Activated CD8-positive, alpha-beta memory T cell treated with anti-CD3 and anti-CD28 coated beads, Interleukin-2, amount 10 ng/mL, durations not matched to agents 7 days and 5 days (primary cell): ENCODE measurements at places on chromosomes 11 and 22. TPM values are rescaled to one million over a fixed set of nuclear protein-coding genes. Genes with fewer than 3 reads are reported as not detected.

DNA sequence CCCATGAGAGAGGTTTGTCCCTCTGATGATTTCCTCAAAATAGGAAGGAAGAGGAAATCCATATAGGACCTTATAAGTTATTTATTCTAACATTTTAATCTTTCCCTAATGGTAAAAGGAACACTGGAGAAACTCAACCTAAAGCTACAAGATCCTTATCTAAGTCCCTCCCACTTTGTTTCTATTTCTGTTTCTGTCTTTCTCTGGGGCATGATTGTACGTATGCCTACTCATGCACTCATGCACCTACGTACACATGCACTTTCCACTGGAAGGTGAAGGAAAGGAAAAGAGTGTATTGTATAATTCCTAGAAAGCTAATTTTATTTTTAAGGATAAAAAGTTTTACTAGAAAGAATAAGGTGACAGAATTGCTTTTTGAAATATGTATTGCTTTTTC, 125.0 kb downstream of the RAB38 start:
- no peak overlapping the region for H3K4me3 ChIP-seq
- H3K36me3 ChIP-seq: no peaks in the 10 kb centered on the region
- peaks cover 2% of the 10 kb centered on the region for H3K27me3 ChIP-seq
- no peak for DNase-seq

GRCh38 chr22:39446239-39446721, 10.5 kb upstream of the MGAT3 start:
- H3K4me1 ChIP-seq: peaks cover 39% of the 10 kb centered on the region
- no peak overlapping the region for H3K4me3 ChIP-seq
- H3K36me3 ChIP-seq: peaks cover 2% of the 10 kb centered on the region
- DNase-seq: no peak
- H3K27me3 ChIP-seq: peaks cover under 1% of the 10 kb centered on the region
- H3K27ac ChIP-seq: peak overlapping the region; percentile 91

DNA sequence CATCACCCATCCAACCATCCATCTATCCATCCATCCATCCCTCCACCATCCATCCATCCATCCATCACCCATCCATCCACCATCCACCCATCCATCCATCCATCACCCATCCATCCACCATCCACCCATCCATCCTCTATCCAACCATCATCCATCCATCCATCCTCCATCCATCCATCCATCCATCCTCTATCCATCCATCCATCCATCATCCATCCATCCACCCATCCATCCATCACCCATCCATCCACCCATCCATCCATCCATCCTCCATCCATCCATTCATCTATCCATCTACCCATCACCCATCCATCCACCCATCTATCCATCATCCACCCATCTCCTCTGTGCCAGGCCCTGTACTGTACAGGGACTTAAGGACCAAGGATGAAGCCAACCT, 62.2 kb upstream of the WNT11 start:
- no peaks in the 10 kb centered on the region for H3K36me3 ChIP-seq
- no peak overlapping the region for H3K27ac ChIP-seq
- peaks cover 10% of the 10 kb centered on the region for H3K27me3 ChIP-seq
- no peak for DNase-seq

GRCh38 chr11:77198440-77198849, 70.4 kb downstream of the MYO7A start:
- DNase-seq: no peak
- H3K27me3 ChIP-seq: no peaks in the 10 kb centered on the region
- H3K4me1 ChIP-seq: peaks cover 2% of the 10 kb centered on the region
- H3K36me3 ChIP-seq: no peaks in the 10 kb centered on the region
- H3K4me3 ChIP-seq: no peak overlapping the region

DNA sequence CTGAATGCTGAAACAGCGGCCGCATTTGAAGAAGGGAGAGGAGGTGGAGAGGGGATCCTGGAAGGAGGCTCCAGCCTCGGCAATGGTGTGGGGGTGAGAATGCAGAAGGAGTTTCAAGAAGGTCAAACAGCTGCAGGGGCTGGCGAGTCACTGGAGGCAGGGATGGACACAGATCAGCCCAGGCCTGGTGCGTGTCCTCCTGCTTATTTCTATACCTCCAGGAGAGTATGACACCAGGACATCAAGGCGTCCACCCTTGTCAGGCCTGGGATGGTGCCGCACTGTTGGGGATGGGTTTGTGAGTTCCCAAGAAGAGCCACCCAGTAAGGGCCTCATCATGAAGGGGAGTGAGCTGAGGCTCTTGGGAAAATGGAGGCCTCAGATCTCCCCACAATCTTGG, 23.1 kb downstream of the IGLL1 start:
- no peak for DNase-seq
- H3K36me3 ChIP-seq: no peaks in the 10 kb centered on the region
- no peak overlapping the region for H3K4me3 ChIP-seq
- H3K4me1 ChIP-seq: no peaks in the 10 kb centered on the region
- no peak overlapping the region for H3K27ac ChIP-seq

- H3K36me3 ChIP-seq: peaks cover 3% of the 10 kb centered on the region
- no peak for DNase-seq
- no peaks in the 10 kb centered on the region for H3K4me1 ChIP-seq
- H3K27ac ChIP-seq: no peak overlapping the region
These were observed 15.6 kb downstream of the APOL4 start for GRCh38 chr22:36185828-36186624.

DNA sequence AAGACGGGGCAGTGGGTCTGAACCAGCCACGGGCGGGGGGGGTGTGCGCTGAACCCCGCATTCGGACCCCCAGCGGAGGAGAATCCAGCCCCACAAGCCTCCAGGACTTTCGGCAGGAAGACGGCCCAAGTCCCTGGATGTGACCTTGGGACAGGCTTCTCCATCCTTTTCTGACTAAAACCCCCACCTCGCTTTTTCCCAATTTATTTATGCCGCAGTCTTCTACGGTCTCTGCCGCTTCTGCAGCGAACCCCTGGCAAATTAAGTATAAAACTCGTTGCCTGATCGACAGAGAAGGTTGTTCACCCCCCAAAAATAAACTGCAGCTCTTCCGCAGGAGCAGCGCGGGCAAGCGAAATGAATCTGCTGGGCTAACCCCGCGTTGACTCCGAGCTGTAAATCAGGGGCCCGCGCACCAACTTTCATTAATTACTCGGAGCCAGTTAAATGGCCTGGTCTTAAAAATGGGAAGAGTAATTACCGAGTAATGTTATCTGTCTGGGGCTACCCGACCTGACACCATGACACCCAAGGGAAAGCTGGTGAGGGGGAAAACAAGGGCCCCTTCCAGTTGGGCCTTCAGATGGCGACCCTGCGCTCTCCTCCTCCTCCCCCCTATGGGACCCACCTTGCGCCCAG, 6.6 kb downstream of the WT1 start:
- peaks cover 8% of the 10 kb centered on the region for H3K4me1 ChIP-seq
- peaks cover 2% of the 10 kb centered on the region for H3K36me3 ChIP-seq
- no peak for DNase-seq

DNA sequence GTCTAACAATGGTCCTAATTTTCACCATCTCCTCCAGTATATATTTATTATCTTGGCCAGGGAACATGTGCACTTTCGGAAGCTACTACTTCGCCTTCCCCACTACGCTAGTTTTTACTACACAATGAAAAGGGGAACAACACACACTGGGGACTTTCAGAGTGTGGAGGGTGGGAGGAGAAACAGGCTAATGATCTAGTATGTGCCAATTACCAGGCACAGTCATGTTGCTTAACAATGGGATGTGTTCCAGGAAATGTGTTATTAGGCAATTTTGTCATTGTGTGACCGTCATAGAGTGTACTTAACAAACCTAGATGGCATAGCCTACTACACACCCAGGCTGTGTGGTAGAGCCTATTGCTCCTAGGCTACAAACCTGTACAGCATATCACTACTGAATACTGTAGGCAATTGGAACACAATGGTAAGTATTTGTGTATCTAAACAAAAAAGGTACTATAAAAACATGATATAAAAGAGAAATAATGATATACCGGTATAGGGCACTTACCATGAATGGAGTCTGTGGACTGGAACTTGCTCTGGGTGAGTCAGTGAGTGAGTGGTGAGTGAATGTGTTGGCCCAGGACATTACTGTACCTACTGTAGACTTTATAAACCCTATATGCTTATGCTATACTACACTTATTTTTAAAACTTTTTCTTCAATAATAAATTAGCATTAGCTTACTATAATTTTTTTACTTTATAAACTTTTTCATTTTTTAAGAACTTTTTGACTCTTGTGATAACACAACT, 20.1 kb upstream of the CUL5 start:
- peaks cover 11% of the 10 kb centered on the region for H3K27me3 ChIP-seq
- no peaks in the 10 kb centered on the region for H3K4me1 ChIP-seq
- H3K4me3 ChIP-seq: no peak overlapping the region
- DNase-seq: no peak

GRCh38 chr11:103737037-103737622, 299.3 kb upstream of the DDI1 start:
- no peaks in the 10 kb centered on the region for H3K36me3 ChIP-seq
- H3K4me3 ChIP-seq: no peak overlapping the region

DNA sequence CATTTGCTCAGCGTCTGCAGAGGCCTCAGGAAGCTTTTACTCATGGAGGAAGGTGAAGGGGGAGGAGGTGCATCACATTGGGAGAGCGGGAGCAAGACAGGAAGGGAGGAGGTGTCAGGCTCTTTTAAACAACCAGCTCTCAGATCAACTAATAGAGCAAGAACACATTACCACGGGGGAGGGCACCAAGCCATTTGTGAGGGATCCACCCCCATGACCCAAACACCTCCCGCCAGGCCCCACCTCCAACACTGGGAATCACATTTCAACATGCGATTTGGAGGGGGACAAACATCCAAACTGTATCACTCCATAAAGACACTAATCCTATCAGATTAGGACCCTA, 18.9 kb upstream of the THY1 start:
- no peak overlapping the region for H3K27ac ChIP-seq
- H3K36me3 ChIP-seq: no peaks in the 10 kb centered on the region
- no peak overlapping the region for H3K4me3 ChIP-seq
- H3K27me3 ChIP-seq: peaks cover 54% of the 10 kb centered on the region
- peak; percentile 8 for DNase-seq

GRCh38 chr11:119854521-119854920, 125.5 kb upstream of the NECTIN1 start:
- no peak for DNase-seq
- peaks cover 14% of the 10 kb centered on the region for H3K27me3 ChIP-seq
- H3K36me3 ChIP-seq: no peaks in the 10 kb centered on the region
- no peak overlapping the region for H3K4me3 ChIP-seq
- H3K27ac ChIP-seq: no peak overlapping the region
- no peaks in the 10 kb centered on the region for H3K4me1 ChIP-seq

DNA sequence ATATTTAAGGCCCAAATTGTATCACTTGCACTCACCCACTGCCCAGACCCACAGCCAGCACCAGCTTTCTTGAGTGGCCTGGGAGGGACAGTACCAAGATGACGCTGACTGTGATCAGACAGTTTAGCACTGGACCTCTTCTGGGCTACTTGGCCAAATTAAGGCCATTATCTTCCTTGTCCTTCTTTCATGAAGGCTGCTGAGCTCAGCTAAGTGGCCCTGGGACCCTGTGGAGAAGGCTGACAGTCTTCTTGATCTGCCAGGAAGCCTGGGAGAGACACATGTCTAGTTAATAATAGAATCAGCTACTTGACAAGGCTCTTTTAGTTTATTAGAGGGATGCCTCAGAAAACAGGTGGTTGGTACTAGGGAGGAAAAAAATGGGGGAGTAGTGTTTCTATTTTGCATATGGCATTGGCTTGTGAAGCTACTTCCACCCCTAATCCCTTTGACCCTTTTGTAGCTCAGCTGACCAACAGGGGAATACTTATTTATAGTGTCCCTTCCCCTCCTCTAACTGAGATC, 127.9 kb upstream of the NTM start:
- DNase-seq: no peak
- H3K27ac ChIP-seq: no peak overlapping the region
- H3K4me1 ChIP-seq: no peaks in the 10 kb centered on the region
- peaks cover 9% of the 10 kb centered on the region for H3K27me3 ChIP-seq
- no peaks in the 10 kb centered on the region for H3K36me3 ChIP-seq

Gene CHCHD10
- total RNA-seq: 155 TPM

Gene PGR
- total RNA-seq: not detected

Gene DEUP1
- total RNA-seq: not detected

Gene CD3D
- total RNA-seq: 526 TPM

Gene SPECC1L
- 55.3 TPM for total RNA-seq

Gene CARNS1
- 1.3 TPM for total RNA-seq
